ENCODE measurements at places on chromosomes 2 and 18.
A peak's percentile ranks its signal among the peaks of the same experiment; 100 is the strongest.

- DNase-seq, result no peak
Measured at GRCh38 chr2:47198985-47199451, 43.9 kb upstream of the STPG4 start.

DNA sequence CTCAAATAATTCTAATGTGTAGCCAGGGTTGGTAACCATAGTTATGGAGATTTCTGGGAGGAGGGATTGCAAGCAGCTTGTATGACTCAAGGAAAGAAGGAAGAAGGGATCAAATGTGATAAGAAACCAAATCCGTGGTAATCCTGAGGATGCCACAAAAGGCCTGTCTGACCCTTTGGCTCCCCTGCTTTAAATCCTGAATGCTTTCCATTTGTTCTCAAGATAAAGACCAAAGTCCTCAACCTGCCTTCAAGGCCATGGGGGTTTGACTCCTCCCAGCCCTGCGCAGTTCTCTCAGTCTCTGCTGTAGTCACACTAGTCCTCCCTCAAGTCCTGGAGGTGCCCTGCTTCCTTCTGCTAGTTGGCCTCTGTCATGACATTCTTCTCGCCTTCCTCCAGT, 74.0 kb downstream of the SUMO1 start:
- DNase-seq, result no peak

GRCh38 chr2:198657512-198658121, 800.1 kb downstream of the SATB2 start:
- no peak for DNase-seq

DNA sequence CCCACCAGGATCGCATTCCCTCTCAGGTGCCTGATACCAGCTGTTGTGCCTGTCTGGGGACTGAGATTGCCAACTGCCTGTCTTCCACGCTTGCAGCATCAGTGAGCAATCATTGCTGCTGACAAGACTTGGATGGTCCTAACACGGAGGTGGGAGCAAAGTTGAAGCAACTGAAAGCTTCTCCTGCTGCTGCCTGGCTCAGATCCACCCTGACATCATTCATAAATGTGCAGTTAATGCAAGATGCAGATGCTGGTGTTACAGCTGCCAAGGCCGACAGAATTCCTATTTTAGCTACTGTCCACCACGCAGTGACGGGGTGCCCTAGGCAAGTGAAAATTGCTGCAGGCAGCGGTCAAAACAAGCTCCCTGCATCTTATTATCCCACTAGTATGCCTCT, 131.4 kb downstream of the VWC2L start:
- peak; percentile 61 for DNase-seq

GRCh38 chr2:110690083-110690965, 12.5 kb upstream of the BUB1 start:
- no peak for DNase-seq

GRCh38 chr18:51767293-51767692, 569.8 kb upstream of the MEX3C start:
- no peak for DNase-seq

- no peak for DNase-seq
Measured at GRCh38 chr2:64625299-64626145, 28.2 kb downstream of the SERTAD2 start.

- no peak for DNase-seq
Measured at GRCh38 chr2:80496346-80496745, 191.8 kb upstream of the LRRTM1 start.

GRCh38 chr2:134391751-134392160, 137.9 kb downstream of the MGAT5 start:
- DNase-seq, result no peak

DNA sequence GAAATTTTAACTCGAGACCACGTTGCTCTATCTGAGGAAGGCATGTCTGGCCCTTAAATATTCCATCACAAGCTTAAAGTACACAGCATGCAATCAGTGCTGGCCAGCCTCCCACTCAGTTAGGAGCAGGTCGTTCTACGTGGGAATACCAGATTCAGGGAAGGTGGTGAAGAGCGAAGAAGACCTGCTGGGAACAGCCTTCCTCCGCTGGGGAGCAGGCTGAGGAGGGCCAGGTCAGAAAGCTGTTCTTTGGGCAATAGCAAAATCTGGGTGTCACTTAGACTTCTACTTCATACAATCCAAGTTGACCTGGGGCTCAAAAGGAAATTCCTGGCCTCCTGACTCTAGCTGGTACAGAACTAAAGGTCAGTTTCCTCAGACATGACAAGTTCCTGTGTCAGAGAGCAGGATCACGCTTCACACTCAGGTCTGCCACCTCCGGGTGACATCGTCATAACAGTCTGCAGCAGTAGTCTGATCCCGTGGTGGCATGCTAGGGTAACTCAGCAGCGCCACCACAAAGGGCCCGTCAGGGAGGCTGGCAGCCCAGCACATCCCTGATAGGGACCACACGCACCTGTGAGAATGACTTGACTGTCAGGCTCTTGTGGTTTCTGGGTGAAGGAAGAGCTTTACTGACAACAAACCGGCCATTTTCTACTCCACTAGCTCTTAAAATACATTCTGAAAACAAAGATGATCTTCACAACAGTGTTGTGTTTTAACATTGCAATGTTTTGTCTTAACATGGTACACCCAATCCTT, 35.2 kb upstream of the NAPG start:
- no peak for DNase-seq

- peak; percentile 82 for DNase-seq
Measured at GRCh38 chr2:23384551-23385343, at the start of gene KLHL29. Gene KLHL29 (plus strand): TSS chr2:23385179. CDS start chr2:23562197, 177,018 bp downstream.

- no peak for DNase-seq
Measured at GRCh38 chr2:163613266-163613731, 122.5 kb downstream of the FIGN start.

- DNase-seq, result peak; percentile 54
Measured at GRCh38 chr2:235468978-235469655, 24.7 kb upstream of the AGAP1 start.

DNA sequence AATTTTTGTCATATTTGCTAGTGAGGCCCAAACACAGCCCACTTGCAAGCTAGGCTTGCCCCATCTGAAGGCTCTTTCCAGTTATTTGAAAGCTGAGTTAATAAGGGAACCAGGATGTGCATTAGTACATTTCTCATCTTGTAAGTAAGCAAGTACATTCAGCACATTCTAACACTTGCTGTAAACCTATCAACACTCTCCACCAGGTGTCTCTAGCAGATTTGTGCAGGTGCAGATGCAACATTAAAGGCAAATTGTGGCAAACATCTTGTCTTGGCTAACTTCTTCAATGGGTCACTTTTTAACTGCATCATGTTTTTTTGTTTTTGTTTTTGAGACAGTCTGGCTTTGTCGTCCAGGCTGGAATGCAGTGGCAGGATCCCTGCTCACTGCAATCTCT, 25.3 kb upstream of the MFSD6 start:
- DNase-seq, result peak; percentile 27

GRCh38 chr2:191806396-191806795, 40.5 kb downstream of the CAVIN2 start:
- DNase-seq, result no peak

- no peak for DNase-seq
Measured at GRCh38 chr2:28408764-28409599, 16.3 kb downstream of the FOSL2 start.

DNA sequence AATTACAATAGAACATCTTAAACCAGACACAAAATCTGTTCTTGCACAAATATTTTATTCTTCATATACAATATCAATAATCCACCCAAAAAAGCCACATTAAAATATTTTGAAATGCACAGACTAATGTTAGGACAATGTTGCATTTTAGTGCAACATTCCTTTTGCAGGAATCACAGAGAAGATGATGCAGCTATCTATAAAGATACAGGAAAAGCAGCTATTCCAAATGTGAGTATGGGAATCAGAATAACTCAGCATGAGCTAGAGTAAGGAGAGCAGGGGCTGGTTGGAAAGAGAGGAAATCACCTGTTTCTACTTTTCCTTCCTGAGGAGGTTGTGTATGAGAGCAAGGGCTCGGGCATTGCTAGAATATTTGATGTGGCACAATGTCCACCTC, 4.8 kb downstream of the C2orf66 start:
- no peak for DNase-seq

GRCh38 chr2:28588292-28588670, 92.4 kb downstream of the PLB1 start:
- no peak for DNase-seq

GRCh38 chr2:148813603-148814065, 61.4 kb upstream of the KIF5C start:
- DNase-seq, result no peak

DNA sequence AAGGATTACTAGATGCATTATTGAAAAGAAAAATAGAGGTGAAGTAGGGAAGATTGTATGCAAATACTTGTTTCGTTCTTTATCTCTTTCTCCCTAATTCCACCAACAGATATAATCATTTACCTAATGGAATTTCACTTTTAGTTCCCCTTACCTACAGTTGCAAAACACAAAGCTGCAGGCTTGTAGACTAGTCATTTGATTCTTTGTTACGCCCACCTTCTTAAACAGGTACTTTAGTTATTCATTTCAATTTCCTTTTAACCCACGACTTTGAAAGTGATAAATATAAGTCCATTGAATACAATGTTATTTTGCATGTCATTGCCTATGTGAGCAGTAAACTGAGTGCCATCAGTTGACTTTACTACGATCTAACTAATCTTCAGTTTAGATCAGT, 3.9 kb upstream of the HRH4 start:
- no peak for DNase-seq

DNA sequence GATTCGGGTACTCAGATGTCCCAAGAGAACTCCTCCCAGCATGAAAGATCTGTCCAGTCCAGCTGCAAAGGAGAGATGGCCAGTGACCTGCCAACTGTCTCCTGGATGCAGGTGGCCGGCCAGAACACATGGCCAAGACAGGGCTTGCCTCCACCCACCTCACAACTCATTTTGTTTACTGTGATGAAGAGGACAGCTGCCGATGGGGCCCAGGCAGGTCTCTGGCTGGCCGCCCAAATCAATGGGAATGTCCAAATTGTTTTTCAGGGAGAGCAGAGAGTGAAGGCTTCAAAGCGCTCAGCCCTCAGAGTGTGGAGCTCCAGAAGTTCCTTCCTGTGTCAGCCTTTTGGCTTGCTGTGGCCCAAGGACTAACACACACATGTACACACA, 41.9 kb downstream of the FOSL2 start:
- no peak for DNase-seq

GRCh38 chr2:98084151-98084868, 2.7 kb upstream of the VWA3B start:
- no peak for DNase-seq

DNA sequence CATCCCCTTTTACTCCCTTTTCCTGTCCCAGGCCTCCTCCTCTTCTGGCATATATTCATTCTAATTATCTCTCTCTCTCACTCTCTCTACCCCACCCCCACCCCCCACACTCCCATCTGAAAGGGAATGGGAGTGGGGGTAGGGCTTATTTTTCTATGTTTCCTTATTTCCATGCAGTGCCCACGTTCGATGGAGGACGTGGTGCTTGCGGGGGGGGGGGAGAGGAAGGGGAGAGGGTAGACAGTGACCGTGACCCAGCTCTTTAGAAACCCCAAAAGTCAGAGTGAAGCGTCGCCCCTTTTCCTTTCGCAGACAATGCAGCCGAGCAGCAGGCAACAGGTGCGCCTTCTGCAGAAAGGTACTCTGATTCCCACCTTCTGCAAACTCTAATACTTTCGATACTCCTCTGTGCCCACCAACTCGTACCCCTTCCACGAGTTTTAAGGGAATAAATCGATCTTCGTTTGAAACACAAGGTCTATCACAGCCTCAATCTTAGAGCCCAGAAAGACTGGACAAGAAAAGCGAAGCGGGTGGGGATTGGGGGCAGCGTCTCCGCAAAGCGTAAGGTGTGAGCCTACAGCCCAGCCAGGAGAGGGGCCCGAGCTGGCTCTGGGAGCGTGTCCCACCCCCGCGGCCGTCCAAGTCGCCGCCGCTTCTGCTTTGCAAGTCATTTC, 891 bp upstream of the NR4A2 start:
- no peak for DNase-seq

GRCh38 chr2:222878877-222879603, 18.2 kb downstream of the ACSL3 start:
- DNase-seq, result no peak

- peak; percentile 46 for DNase-seq
Measured at GRCh38 chr2:233867993-233868532, at the start of gene MSL3B. Gene MSL3B (minus strand): TSS chr2:233868386.

DNA sequence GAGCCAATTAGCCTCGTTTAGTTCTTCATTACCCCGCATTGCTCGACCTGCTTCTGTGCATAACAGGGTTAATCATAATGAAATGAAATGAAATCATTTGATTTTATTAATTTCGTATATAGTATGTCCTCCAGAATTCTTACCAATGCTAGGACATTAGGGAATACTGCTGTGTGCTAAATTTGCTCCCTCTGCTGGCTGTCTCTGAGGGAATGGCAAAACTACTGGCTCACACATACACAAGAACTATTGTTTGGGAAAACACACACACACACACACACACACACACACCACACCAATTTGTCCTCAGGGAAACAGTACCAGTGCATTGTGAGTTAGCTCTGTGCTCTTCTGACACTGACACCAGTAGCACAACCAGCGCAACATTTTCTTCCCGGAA, 273.3 kb upstream of the TCF4 start:
- DNase-seq, result no peak

GRCh38 chr2:150733051-150733618, 245.7 kb upstream of the RND3 start:
- no peak for DNase-seq

DNA sequence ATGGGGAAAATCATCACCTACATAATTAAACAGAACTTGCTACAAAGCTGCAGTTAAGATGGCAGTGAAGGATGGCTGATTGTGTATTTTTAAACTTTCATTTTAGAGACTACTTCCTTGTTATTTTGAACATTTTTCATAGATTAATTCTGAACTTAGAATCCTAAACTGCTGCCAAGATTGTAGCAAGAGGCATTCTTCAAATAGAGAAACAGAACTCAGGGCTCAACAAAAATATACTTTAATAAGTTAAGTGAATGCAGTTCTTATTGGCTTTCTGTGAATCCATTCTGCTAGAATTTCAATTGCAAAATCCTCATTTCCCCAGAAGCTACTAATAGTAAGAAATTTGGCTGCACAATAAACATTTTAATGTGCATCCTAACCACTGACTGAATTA, 160.3 kb downstream of the L3MBTL4 start:
- no peak for DNase-seq

- DNase-seq, result no peak
Measured at GRCh38 chr2:242040681-242041080, 171.2 kb downstream of the RTP5 start.

DNA sequence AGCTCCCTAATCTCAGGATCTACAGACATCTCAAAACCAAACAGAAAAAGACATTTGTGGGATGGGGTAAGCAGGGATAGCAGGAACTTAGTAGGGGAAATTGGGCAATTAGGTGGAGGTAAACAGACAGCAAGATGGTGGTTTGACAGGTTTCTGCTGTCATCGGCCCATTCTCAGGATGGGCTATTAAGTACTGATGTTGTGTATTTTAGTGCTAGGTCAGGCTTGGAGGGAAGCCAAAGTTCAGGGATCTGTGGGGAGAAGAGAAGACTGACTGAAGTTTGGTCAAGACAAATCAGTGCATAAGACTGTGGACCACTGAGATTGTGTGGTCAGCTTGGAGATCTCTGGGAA, 96.8 kb upstream of the THUMPD2 start:
- DNase-seq, result no peak

GRCh38 chr2:1295740-1296139, 117.5 kb upstream of the TPO start:
- no peak for DNase-seq
